Stimulated activated CD4-positive, alpha-beta T cell treated with anti-CD3 and anti-CD28 coated beads, Interleukin-1b, Interleukin-23, amount 100 ng/mL, for 1 hour (primary cell): ENCODE measurements at places on chromosomes 3 and 15.

GRCh38 chr3:82229397-82229796, 468.0 kb upstream of the GBE1 start:
- no peak for DNase-seq

DNA sequence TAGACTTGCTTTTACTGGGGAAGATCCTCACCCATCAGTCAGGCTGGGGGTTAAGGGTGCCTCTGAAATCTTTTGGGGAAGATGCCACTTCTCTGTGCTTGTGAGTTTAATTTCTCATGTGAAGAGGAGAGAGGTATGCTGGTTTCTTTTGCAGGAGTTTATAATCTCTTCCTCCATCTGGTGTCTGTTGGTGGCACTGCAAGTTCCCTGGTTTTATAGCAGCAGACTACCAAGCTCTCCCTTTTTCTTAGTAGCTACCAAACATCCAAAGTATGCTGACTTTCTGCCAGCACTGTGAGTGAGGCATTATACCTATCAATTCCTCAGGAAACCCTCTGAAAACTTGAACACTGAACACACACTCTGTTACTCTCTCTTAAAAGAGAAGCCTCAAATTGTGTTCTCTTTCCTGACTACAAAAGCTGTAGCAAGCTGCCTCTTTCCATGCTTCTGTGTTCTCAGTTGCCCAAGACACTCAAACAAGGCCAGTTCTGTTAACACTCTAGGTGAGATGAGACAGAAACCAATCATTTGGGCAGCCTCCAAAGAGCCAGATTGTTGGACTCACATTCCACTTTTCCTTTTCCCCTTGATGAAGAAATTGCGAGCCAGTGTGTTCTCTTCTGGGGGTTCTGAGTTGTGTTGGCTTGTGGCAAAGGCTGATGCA, 299.5 kb downstream of the GAP43 start:
- DNase-seq, result no peak

- no peak for DNase-seq
Observed at GRCh38 chr15:100340721-100341238, 995 bp downstream of the ADAMTS17 start.

DNA sequence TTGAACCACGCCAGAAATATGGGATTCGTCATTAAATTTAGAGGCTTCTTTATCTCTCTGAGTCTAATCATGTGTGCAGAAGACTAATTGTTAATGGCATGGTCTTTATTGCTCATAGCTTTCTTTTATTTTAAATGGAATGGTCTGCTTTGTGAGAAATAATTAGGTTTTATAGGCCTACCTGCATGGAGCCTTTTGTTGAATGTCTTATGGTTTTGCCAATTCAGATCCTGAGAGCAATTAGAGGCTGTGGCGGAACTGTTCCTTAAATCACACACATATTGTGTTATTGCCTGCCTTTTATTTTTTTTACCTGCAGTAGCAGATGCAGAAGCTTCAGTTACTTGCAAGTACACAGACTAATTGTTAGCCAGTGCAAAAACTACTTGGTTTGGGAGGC, 306.2 kb downstream of the NLGN1 start:
- DNase-seq, result no peak

- DNase-seq, result no peak
Observed at GRCh38 chr15:27582726-27583410, 516.2 kb downstream of the OCA2 start.

DNA sequence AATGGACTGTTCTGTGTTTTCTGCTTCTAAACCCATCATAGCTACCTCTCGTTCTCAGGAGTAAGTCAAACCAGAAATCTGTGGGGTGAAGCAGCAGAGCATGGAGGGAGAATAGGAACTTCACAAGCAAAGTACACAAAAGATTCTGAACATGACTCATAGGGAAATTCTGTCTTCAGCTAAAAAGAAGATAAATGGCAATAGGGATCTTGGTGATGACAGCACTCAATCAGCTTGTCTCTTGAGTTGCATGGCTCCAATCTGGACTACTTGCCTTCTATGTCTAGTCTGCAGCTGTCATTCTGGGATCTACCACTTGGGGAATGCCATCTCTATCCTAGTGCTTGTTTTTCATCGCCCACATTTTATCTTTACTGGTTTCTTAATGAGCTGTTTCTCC, 13.5 kb upstream of the GRAMD1C start:
- no peak for DNase-seq

- DNase-seq, result no peak
Observed at GRCh38 chr3:31974471-31974870, 6.6 kb downstream of the OSBPL10 start.
